ENCODE measurements at places on chromosomes 1 and 21.

GRCh38 chr1:205665201-205666045 is 14.9 kb downstream of the SLC45A3 start:
- DNase-seq: no peak

DNA sequence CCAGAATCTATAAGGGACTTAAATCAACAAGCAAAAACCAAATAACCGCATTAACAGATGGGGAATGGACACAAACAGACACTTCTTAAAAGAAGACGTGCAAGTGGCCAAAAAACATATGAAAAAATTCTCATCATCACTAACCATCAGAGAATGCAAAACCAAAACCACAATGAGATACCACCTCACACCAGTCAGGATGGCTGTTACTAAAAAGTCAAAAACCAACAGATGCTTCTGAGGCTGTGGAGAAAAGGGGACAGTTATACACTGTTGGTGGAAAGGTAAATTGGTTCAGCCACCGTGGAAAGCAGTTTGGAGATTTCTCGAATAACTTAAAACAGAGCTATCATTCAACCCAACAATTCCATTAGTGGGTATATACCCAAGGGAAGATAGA is 124.9 kb upstream of the OLIG2 start:
- no peak for DNase-seq

DNA sequence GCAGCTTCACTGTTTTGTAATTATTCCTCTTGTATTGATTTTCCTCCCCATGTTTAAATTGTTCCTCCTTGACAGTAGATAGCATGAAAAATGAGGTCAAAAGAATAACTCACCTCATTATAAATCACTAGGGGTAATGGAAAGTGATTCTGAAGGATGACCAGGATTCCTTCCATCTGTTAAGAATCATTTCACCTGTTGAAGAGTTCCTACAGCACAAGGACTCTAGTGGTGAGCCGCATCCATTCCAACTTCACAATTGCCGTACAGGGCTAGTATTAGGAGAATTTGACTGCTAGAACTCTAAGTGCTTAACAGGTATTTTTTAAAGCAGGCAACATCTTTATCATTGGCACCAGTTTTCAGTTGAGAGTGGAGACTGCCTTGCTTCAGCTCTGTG is 13.7 kb downstream of the PPP1R12B start:
- DNase-seq: no peak

DNA sequence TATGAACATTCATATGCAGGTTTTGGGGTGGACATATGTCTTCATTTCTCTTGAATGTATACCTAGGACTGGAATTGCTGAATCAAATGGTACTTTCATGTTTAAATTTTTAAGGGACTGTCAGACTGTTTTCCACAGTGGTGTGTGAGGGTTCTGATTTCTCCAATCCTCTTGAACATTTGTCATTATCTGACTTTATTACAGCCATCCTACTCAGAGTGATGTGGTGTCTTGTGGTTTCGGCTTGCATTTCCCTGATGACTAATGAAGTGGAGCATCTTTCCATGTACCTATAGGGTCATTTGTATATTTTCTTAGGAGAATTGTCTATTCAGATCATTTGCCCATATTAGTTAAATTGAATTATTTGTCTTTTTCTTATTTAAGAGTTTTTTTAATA is 35.4 kb upstream of the ZNF281 start:
- no peak for DNase-seq

DNA sequence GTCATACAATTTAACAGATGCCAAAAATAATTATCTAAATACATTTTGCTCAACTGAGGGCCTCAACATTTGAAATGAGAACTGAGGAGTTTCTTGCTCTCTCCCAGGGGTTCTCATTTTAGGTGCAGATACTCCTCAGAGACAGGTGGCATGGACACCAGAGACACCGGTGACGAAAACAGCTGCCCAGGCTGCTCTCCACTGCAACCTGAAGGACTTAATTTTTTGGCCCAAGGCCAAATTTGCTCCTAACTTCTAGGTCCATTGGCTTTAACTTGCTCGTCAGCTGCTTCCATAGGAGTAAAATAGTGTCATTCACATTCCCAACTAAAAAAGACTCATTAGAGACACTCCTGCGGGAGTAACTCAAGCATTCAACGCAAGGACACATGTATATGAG is 87.0 kb downstream of the NRIP1 start:
- no peak for DNase-seq

DNA sequence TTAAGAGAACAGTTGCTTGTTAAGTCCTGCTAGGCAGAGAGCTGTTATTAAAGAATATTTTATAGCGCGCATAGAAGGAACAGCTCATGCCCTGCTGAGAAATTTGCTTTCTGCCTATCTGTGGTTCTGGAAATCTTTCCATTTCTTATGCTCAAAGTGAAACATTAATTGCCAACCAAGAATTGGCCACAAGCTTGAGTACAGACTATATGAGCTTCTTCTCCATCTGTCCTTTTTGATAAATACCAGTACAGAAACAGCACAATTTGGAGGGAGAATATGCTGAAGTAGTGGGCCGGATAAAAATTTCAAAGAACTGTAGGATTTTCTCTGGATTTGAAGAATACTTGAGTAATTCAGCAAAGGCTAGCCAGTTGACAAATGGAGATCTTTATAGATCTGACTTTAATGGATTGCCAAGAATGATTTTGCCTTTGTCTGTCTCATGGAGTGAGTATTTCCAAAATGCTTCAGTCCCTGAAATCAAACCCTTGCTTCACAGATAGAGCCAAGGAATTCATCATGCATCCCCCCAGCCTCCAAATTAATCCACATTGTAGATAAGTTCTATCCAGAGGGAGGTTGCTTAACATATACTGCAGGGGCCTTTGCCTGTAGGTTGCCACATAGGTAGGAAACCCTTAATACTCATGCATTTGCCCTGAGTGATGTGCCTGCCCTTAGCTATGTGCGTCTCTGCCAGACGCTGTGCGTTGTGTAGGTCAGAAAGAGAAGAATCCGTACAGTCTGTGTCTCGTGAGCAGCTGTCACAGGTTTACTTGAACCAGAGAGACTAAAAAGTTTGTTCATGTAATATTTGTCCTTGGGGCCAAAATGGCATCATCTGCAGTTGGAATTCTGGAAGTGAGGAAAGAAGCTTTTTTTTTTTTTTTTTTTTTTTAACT is 44.2 kb downstream of the SMYD2 start:
- no peak for DNase-seq

DNA sequence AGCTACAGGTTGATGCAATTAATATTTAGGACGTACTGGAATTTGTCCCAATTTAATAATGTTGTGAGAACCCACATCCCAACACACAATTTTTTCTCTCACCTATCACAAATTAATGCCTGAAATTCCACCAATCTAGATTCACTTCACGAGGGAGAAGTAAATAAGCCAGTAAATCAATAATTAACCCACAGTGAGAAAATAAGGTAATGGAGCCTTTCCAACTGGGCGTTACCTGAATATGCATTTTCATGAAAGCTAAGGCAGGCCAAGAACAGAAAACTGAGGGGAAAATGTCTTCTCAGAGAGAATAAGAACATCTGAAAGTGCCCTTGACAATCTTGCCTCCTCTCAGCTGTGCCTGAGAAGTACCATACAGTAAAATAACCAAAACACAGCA is 240.8 kb upstream of the NR5A2 start:
- DNase-seq: no peak

GRCh38 chr1:31371121-31371959 is 1.5 kb downstream of the FABP3 start:
- DNase-seq: no peak

DNA sequence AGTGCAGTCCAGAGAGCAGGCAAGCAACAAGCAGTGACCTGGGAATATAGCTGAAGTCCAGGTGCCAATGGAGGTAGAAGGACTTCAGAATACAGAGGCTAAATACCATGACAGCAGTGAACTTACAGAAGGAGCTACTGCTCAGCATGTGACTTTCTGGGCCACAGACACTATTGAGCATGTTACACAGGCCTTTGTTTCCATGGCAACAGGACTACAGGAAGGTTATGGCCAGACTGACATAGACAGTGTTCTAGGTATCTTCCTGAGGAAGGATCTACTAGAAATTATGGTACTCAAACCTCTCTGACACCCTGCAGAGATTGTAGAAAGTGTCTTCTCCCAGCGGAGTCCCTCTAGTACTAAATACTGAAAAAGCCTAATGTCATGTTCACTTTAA is 11.0 kb downstream of the OR2M5 start:
- no peak for DNase-seq

DNA sequence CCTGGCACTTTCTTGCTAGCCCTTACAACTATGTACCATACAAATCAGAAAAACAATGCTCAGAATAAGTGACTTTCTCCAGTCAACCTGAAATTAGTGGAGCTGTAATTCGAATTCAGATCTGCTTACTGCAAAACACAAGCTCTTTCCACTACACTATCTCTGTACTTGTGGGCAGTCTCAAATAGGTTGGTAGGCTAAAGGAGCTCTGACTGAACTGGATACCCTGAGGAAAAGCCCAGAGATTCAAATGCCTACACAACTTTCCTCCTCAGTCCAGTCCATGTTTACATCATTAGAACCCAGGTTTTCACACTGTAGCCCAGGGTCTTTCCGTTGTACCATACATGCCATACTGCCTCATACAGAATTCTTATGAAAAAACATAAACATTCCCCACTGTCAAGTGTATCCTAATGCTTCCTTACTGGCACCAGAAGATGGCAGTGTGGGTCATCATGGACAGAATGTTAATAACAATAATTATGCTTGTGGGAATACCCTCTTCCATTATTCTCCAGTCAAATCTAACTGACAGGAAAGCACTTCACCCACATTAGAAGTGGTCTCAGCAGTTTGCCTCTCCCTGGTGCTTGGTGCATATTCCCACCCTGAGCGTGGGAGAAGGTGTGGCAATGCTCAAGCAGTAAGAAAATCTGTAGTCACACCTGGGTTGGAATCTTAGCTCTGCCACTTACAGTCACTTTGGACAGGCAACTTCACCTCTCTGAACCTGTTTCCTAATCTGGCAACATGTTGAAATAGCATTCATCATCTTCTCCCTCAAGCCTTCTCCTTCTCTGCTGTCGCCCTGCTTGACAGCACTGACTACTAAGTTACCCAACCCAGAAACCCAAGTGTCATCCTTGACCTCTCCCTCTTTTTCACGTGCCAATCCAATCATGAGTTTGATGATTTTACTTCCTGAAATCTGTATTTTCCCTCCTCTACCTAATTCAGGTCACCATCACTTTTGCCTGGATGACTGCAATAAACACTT is 14.4 kb upstream of the ZFYVE9 start:
- no peak for DNase-seq

GRCh38 chr1:198086051-198086745 is 70.6 kb upstream of the NEK7 start:
- no peak for DNase-seq

DNA sequence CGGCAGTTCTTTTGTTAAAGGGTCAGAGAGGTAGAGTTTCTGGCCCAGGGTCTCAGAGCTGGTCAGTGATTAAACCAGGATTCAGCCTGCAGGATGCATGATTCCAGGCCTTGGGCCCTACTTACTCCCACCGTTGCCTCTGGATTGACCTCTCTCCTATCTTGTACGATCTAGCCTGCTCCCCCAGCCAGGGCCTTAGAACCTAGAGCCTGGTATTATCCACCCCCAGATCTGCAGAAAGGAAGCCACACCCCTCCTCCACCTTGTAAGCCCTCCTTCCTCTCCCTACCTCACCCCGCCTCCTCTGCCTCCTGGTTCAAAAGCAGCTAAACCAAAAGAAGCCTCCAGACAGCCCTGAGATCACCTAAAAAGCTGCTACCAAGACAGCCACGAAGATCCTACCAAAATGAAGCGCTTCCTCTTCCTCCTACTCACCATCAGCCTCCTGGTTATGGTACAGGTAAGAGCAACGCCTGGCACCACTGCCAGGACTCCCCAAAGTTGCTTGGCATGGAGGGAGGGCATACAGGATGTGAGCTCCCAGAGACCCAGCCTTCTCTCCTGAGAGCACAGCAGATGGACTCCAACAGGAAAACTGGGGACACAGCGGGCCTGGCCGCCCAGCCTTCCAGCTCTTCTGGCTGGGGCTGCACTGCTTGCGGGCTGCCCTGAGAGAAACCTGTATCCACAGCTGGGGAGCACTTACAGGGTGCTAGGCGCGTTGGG is at the start of gene CD52:
Gene CD52 (plus strand): TSS at position 347 of the 726 bp plus-strand sequence. CDS start 60 bp downstream, at position 407.
- DNase-seq: peak; percentile 58

DNA sequence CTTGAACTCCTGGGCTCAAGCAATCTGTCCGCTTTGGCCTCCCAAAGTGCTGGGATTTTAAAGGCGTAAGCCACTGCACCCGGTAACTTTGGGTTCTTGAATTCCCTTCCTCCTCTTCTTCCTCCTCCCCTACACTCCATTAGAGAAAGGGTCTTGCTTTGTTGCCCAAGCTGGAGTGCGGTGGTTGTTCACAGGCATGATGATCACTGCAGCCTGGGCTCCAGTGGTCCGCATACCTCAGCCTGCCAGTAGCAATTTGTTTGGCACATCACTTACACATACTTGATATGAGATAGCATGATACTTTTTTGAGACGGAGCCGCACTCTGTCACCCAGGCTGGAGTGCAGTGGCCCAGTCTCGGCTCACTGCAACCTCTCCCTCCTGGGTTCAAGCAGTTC is 2.2 kb downstream of the DEGS1 start:
- DNase-seq: no peak

- DNase-seq: no peak
Measured at GRCh38 chr1:36389999-36390398, 4.3 kb upstream of the STK40 start.

DNA sequence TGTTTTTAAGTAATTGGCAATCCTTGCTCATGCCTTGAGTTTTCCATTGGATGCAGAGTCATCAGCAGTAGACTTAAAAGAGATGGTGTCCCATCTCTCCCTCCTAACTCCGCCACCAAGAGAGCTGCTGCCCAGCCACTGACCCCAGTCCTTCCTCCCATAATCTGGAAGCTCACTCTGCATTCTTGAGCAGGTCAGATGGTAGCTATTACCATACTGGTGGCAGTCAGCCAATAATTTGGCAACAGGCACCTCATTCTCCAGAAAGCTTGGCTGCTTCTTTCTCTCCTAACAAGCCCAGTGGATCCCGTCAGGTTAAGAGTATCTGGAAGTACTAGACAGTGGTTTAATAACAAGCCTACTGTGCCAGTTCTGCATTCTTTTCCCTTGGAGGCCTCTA is 272.1 kb downstream of the ZNF648 start:
- DNase-seq: no peak

DNA sequence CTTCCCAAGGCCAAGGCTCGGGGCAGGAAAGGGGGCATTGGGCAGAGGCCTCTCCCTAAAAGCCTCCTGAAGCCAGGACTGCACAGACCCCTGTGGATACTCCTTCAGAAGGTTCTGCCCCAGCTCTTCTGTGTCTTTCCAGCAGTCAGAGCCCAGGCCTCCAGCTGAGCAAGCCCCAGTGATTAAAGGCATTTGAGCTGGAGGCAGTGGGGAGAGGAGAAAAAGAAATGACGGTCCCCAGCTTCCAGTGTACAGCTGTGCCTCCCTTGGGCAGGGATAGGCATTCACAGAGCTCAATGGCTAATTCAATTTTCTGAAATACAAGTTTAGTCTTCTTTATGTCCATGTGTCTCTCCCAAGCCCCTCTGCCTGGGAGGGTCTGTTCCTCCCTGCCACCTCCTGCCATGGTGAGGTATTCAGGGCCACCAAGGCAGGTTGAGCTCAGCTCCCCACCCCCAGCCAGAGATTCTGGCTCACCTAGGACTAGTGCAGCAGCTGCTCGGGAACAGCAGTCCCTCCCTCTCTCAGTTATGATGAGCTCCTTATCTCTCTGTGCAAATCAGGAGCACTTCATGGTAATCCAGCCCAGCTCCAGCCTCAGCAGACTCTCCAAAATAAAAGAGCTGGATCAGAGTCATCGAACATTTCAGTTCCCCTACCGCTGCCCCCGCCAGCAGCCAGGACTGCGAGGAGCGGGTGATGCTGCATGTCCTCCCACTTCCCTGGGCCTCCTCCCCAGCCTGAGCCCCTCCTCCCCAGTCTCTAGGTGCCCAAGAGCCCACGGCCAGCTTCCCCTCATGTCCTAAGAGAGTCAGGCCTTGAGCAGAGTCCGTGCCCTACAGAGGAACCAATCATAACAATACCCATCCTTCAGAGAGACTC is 208.4 kb upstream of the ZC3H12A start:
- DNase-seq: no peak
